HFFc6 (cell line): ENCODE measurements at places on chromosomes 1 and 21. TPM values are rescaled to one million over a fixed set of nuclear protein-coding genes. Genes with fewer than 3 reads are reported as not detected.

LENEP gene
- 0.46 TPM in 1 of 3 replicates, not detected in the others for total RNA-seq

CLEC20A gene
- not detected in 3 replicates for total RNA-seq

TACSTD2 gene
- total RNA-seq, result 0.55 to 11.2 TPM (median 0.92 TPM) in 3 replicates

RGS8 gene
- not detected in 2 replicates for total RNA-seq

DNA sequence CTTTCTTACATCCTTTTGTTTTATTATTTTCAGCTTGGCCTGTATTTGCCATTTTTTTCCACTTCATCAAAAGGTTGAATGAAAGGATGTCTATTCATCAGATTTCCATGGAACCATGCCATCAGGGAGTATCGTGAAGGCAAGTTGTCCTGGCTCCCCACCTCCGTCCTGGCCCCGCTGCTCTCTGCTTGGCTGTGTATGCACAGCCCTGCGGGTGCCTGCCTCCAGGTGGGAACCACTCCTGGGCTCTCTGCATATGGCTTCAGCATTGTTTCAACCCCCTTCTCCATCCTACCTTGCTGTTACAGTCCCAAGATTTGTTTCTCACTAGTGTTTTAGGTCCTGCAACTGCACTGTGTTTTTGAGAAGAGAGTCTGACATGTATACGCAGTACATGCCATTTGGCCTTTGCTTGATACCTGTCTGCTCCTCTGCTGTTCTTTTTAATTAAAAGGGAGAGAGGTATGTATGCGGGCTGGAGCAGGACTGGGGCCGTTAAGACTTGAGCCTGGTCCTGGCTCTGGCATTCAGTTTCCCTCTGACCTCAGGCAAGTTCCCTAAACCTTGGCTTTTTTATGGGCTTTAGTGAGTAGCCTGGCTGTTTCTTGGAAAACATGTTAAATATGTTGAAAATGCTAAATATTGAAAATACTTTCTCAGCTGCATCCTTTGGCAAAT, 69.9 kb upstream of the GCLM start:
- DNase-seq, result no peak

GRCh38 chr1:225464851-225465792, 37.3 kb upstream of the LBR start:
- DNase-seq, result no peak

GRCh38 chr1:34746785-34747637, 7.8 kb upstream of the GJB5 start:
- DNase-seq, result no peak

DNA sequence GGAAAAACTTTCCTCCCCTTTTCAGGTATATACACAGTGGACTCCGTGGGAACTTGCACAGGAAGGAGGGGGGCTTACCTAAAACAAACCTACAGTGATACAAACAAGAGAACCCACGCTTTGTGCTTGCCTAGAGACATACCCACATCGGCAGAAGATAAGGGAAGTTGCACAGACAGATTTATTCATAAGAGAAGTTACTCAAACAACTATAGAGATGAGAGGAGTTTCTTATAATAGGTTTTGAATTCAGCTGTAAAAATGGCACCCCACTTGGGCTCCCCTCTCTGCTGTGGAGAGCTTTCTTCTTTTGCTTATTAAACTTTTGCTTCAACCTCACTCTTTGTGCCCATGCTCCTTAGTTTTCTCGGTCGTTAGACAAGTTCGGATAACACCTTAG, 1.8 kb upstream of the DUSP12 start:
- no peak for DNase-seq

DNA sequence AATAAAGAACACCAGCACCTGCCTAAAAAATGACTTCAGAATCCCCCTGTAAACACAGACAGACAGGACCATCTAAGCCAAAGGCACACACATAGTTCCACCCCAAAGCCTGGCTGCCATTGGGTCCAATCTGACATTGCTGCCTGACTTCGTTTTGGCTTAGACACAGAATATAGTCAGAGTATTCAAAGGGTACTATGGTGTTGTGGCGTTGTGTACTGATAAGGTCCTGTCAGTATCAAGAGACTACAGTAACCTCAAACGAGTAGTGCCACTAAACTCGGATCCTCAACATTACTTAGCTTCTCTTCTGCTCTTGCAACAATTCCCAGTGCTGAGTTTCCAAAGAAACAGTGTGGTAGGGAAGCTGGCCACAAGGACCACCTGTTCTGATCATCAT, 169.3 kb upstream of the NR5A2 start:
- no peak for DNase-seq

DNA sequence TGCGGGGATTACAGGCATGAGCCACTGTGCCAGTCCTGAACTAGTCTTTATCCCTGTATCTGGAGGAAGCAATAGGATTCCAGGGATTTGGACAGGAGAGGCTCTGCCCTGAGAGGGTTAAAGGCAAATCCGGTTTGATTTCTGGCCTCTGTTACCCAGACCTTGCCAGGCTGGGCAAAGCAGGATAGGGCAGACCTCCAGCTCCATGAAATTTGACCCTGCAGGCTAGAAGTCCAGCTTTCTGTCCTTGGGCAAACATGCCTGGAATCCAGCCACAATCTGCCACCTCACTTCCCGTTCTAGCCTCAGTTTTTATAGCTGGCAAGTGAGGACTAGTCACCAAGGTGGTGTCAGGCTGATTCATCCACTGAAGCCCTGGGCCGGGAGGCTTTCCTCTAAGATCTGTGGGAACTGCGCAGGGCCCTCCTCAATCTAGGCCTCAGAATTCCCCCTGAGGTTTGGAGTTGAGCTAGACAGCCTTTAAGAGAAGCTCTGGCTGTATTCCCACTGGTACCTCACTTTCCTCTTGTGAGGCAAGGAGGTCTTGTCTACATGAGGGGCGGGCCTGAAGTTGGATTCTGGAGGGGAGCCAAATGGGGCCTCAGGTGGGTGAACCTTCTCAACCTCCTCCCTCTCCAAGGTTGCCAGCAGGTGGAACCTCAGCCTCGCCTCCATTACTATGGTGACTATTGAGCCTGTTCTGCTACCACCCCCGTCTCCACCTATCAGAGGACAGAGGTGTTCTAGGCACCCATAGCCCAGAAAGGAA, 7.0 kb upstream of the P3R3URF start:
- DNase-seq, result peak; percentile 96

DNA sequence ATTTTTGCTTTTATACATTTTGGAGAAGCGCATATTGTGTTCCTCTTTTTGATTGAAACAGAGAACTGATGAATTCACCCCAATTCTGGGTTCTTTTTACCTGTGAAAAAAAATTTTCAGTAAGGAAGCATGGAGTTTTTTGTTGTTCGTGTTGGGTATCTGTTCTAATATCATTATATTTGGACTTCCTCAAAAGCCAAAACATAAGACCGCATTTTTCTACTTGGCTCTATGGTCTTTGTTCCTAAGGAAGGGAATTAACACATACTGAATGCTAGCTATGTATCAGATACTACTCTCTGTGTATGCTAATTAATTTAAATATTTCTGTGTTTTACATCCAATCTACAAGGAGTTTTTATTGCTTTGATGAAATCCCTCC, 12.9 kb downstream of the EPB41 start:
- DNase-seq, result no peak

- DNase-seq, result no peak
These were observed 585.8 kb downstream of the ADGRL2 start for GRCh38 chr1:82386365-82387011.

DNA sequence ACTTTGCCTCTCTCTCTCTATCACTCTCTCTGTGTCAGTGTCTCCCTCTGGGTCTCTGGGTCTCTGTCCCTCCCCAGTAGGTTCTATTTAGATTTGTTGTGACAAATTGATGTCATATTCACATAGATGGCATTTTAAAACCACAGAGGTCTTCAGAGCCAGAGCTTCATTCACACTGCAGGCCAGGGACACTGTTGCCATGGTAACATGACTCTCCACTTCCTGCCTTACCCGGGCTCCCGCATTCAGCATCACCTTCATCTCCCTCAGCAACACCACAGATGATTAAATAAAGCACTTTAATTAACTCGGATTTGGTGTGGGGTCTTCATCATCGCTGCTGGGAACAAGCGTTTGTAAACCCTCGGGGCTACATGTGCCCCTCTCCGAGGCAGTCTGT, 132.6 kb downstream of the ETS2 start:
- peak; percentile 56 for DNase-seq

- DNase-seq, result no peak
These were observed 10.3 kb upstream of the LAD1 start for GRCh38 chr1:201409440-201409839.
